RKO (cell line): ENCODE measurements at places on chromosomes 4 and X.
A peak's percentile ranks its signal among the peaks of the same experiment; 100 is the strongest.

DNA sequence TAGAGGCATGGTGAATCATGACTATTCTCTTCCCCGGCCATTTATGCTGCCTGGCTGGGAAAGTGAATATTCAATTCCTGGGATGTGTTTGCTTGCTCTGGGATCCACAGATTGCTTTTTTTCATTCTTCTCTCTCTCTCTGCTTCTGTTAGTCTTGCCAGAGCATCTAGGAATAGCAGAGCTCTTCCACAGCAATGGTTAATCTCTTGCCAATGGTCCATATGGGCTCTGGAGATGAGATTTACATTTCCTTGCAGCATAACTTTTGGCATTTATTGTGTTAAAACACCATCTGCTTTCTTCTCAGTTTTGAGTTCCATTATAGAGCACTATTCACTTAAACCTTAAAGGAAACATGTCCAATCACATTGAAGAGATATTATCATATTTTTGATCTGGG is 59.2 kb upstream of the GUCY1A1 start:
- DNase-seq = no peak

GRCh38 chr4:72858328-72858727 is 211.2 kb downstream of the COX18 start:
- DNase-seq = no peak

DNA sequence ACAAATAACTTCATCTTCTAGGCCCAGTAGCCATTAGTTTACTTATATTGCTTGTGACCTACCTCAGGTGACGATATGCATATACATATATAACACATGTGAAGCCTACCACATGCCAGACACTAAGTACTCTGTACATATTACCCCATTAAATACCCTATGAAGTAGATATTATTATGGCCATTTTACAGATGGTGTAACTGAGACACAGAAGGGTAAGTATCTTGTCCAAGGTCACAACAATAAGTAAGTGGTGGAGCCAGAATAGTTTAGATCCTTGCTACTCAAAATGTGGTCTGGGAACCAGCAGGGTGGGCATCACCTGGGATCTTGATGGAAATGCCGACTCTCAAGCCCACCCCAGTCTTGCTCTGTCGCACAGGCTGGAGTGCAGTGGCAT is 78.1 kb upstream of the RAPGEF2 start:
- DNase-seq = no peak

GRCh38 chrX:71541210-71542022 is 8.5 kb downstream of the OGT start:
- DNase-seq = peak; percentile 62

DNA sequence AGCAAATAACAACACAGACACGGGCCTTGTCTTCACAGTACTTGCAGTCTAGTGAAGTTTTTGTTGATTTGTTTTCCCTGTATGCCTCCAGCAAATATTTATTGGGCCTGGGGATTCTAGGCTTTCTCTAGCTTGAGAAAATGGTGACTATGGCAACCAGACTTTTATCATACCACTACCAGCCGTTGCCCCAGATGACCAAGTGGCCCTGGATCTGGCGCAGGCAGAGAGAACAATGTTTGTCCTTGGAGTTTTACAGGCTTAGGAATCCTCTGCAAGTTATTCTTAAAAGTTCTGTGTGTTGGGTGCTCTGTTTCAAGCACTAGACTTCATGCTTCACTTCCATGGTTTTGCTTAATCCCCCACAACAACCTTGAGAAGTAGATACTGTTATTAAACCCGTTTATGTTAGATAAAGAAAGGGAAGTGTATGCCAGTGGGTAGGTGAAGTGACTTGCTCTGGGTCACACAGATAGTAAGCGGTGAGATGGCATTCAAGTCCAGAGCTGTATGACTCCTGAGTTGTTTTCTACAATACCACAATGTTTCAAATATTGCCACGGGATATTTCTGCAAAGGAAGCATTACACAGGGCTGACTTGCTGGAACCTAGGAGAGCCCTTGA is 94.6 kb downstream of the AKAP4 start:
- no peak for DNase-seq

DNA sequence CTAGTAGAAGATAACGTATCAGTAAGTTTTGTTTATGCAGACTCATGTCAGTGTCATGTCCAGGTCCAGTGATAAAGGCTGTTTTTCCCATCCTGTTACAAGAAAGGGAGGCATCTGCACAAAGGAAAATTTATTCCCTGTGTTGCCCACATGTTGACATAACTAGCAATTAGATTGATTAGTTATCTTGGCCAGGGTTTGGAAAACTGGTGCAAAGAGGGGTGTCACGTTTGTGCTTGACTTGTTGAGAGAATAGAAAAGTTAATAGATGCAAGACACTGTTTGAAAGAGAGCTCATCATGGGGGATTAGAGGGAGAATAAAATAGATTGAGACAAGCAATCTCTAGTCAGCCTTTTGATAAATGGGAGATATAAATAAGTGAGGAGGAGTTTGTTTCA is 1357.0 kb upstream of the AGA start:
- DNase-seq = no peak

GRCh38 chrX:74421036-74421739 is at the start of gene SLC16A2:
Gene SLC16A2 (plus strand): TSS chrX:74421493. CDS start chrX:74421638, 145 bp downstream.
- peak; percentile 68 for DNase-seq

DNA sequence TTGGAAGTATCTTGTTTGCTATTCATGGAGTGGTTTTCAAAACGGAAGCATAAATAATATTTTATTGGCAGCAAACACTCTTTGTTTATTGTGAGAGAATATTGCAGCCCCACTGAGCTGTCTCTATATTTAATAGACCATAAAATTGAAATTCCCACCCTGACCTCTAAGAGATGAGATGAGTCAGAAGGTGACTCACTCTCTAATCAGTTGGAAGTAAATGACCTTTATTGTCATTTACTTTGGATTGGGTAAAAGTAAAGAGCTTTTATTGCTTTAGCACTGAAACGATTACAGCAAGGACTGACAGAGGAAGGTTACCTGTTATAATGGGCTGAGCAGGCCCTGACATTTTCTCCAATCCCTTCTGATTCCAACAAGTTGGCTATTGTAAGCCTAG is 55.0 kb downstream of the SYTL5 start:
- peak; percentile 41 for DNase-seq

DNA sequence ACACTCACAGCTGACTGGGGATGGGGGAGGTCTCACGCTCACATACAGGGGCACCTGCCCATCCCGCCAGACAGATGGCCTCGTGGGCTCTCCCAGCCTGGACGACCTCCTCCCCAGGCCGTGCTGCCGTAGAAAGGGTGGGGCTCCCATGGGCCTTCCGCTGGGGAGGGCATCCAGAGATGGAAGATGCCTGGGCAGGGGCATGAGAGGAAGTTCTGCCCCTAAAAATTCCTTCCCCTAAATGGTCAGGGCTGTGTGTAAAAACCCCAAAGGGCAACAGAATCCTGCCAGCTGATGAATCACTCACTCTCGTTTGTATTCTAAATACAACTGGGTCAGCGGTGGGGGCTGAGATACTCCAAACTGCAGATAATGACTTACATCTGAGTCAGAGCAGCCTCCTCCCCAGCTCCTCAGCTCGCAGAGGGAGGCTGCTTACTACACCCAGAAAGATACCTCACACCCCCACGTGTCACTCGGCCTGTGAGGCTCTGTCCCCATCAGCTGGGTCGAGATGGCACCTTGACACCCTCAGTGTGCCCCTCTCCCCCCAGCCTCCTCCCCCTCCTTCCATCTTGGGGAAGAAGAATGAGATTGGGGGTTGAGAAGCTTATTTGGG is 10.1 kb downstream of the WDR1 start:
- peak; percentile 97 for DNase-seq

- DNase-seq = no peak
These were observed 28.1 kb downstream of the TBC1D14 start for GRCh38 chr4:6937754-6938153.

GRCh38 chrX:24520472-24520871 is 55.4 kb downstream of the PDK3 start:
- no peak for DNase-seq

GRCh38 chr4:98939892-98940298 is 11.0 kb upstream of the EIF4E start:
- peak; percentile 76 for DNase-seq

- DNase-seq = peak; percentile 27
These were observed 30.8 kb upstream of the LRBA start for GRCh38 chr4:151045907-151046306.

DNA sequence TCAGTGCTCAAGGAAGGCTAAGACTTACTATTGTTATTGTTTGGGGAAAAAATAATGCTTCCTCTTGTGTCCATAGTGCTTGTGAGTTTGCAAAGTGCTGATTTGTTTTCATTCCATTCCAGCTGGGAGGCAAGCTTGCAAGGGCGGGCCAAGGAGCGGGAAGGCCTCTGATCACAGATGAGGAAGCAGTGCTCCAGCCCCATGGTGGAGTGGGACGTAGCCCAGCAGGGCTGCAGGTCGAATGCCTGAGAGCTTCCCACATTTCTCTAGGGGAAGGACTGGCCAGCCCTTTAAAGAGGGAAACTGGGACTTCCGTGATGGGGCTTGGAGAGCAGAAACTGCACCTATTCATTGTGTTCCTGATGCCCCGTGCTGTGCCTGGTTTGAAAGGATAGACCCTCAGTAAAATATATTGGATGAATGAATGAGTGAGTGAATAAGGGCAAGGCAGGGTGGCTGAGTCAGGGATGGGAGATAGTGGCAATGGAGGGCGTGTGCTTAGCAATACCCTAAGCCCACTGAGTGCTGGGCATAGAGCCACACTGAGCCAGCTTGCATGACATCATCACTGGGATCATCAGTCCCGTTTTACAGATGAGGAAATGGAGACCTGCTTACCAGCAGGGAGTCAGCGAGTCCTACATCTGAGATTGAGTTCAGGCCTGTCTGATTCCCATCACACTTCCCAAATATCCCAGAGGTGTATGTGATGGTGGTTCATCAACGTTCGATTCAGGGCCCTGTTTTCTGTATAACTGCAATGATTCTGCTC is 17.9 kb upstream of the NSG1 start:
- no peak for DNase-seq

- no peak for DNase-seq
These were observed 200.2 kb downstream of the CLCN4 start for GRCh38 chrX:10356979-10357378.

- no peak for DNase-seq
These were observed 33.7 kb downstream of the CD38 start for GRCh38 chr4:15811703-15812337.

- DNase-seq = no peak
These were observed 48.2 kb upstream of the PPP2R3B start for GRCh38 chrX:434946-435345.

GRCh38 chr4:1236103-1236641 is 12.8 kb downstream of the CTBP1 start:
- DNase-seq = no peak

GRCh38 chrX:148933881-148934280 is 433.5 kb downstream of the AFF2 start:
- no peak for DNase-seq

DNA sequence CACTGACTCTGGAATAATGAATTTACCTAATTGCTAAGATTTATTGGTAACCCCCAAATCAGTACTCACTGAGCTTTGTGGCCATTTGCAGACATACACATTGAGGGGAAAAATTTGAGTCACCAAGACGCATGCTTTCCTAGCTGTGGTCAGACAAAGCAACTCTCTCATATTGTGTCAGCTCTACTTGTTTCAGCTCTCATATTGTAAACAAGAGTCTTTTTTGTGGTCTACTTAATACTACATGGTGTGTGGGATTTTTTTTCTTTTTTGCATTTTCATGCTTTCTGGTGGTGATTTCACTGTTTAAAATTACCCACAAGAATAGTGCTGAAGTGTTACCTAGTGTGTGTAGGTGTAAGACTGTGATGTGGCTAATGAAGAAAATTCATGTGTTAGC is 428.2 kb upstream of the GALNT7 start:
- no peak for DNase-seq

DNA sequence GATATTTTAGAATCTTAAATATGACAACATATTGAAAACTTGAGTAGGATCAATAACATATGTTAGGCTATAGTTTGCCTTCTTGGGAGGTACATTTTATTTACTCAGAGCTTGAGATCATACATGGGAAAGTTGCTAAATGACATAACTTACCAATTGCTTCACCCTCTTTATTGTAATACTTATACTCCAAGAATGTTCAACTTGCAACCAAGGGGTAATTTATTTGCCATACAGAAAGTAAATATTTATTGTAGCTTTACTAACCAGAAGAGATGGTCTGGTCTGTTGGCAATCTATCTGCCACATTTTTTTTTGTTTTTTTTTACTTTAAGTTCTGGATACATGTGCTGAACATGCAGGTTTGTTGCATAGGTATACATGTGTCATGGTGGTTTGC is 426.6 kb downstream of the ARHGAP24 start:
- no peak for DNase-seq

- peak; percentile 31 for DNase-seq
These were observed 38.5 kb upstream of the STPG2 start for GRCh38 chr4:98181809-98182208.

GRCh38 chrX:77426811-77427210 is 20.4 kb upstream of the FGF16 start:
- DNase-seq = no peak

DNA sequence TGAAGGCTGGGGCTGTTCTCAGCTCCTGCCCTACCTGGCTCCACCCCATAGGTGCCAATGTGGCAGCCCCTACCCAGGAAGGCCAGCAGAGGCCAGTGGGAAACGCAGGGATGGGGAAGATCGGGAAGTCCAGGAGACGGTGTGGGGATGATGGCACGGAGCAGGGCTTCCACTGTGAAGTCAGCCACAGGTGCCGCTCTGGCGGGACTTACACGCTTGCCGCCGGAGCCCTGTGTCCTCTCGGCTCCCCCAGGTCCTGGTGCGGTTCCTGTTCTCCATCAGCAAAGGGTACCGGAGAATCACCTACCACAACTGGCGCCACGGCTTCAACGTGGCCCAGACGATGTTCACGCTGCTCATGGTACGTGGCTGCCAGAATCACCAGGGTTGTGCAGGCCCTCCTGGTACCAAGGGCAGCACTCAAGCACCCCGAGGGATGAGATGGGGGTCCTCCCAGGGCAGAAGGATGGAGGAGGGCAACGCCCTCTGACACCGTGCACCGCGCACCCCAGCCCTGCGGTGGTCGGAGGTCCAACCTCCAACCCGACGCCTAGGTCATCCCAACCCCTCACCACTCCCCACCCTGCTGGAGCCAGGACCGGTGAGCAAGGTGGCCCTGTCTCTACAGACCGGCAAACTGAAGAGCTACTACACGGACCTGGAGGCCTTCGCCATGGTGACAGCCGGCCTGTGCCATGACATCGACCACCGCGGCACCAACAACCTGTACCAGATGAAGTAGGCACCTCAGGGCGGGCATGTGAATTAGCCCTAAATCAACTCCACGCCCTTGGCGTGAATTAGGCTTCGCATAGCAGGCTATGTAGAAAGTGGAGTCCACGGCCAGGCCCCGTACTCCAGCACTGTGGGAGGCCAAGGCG is 12.0 kb downstream of the ATP5ME start:
- no peak for DNase-seq

- DNase-seq = no peak
These were observed 1.8 kb downstream of the FTHL17 start for GRCh38 chrX:31070057-31070468.

- DNase-seq = no peak
These were observed 675.8 kb upstream of the SLIT2 start for GRCh38 chr4:19575924-19576323.

- DNase-seq = no peak
These were observed 35.8 kb downstream of the PDE5A start for GRCh38 chr4:119592830-119593229.
